ENCODE measurements at places on chromosomes 3 and 15.

DNA sequence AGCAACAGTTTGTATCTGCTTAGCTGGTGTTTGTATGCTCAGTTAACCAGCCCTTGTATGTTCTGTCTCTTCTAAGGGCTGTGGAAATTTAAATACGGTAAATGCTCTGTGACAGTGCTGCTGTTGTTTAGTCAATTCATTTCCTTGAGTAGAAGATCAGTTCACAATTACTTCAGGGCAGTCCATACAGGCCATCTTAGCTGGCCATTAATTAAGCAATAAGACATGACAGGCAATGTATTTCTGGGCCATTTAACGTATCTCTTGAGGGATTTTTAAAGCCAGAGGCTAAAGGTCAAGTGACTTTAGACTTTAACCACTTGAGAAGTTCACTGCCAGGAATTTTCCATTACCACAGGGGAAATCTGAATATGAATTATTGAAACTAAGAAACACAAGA lies 351.8 kb downstream of the ZIC1 start:
- DNase-seq = no peak

- no peak for DNase-seq
Observed at GRCh38 chr15:100224206-100225185, 117.3 kb downstream of the ADAMTS17 start.

DNA sequence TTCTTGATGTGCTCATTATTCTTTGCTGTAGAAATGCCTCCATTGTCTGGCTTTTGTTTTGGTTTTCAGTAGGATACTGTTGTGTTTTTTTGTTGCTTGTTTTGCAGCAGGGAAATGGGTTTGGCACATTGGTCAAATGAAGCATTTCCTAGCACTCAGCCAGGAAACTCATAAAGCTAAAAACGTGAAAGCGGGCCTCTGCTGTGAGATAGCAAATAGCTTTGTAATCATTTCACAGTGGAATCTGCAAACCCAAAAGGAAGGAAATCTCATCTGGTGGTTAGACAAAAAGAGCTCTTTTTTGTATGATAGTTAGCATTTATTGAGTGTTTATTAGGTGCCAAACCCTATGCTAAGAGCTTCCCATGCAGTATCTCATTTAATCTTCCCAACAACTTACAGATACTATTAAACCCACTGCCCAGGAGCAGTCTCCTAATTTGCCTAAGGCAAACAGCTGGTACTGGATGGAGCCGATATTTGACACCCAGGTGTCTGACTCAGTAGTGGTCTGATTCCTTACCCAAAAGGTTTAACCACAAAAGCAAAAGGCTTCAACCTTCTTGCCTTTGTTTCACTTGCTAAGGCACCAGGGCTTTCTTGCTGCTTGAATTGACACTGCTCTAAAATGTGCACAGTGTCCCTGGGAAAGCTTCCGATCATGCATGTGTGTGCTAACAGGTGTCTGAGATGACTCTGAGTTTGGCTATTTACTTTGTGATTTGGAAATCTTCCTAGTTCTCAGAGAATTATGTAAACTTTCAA lies 527.9 kb upstream of the MDFIC2 start:
- no peak for DNase-seq

DNA sequence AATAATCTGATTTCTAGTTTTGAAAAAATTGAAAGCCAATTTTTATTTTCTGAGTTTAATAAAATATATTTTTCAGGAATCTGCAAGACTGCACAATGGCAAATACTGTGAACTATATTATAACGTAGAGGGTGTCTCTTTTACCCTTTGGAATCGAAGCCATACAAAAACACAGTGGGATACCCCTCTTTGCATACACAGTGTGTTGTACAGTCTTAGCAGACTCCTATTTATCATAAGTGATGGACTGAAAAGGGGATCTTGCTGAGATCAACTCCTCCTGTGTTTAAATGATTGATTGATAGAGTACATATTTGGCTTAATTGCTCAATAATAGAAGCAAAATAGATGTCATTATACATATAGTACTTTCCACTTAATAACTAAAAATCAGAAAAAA lies 981.2 kb downstream of the NSUN3 start:
- DNase-seq = no peak

DNA sequence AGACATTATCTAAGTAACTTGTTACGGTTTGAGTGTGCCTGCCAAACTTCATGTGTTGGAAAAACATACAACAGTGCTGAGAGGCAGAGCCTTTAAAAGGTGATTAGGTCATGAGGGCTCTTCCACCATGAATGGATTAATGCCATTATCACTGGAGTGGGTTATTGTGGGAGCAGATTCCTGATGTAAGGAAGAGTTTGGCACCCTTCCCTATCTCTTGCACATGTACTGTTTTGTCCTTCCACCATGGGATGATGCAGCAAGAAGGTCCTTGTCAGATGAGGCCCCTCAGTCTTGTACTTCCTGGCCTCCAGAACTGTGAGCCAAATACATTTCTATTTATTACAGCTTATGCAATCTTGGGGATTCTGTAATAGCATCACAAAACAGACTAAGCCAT lies 413.9 kb downstream of the EPHA3 start:
- DNase-seq = no peak

DNA sequence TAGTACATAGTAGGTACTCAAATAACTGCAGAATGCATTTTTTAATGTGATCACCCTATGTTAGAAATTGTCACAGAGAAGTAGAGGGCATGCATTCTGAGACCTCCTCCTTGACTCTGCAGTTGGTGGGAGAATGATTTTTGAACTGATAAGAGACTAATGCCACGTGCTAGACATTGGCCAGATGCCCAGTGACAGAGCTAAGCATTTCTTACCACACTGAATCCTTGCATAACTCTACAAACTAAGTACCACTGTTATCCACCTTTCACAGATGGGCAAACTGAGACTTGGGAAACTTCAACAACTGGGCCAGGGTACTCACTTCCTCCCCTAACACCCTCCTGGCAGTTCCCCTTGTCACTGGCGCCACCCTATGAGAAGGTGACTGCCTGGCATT lies 33.5 kb upstream of the SPATA12 start:
- no peak for DNase-seq

DNA sequence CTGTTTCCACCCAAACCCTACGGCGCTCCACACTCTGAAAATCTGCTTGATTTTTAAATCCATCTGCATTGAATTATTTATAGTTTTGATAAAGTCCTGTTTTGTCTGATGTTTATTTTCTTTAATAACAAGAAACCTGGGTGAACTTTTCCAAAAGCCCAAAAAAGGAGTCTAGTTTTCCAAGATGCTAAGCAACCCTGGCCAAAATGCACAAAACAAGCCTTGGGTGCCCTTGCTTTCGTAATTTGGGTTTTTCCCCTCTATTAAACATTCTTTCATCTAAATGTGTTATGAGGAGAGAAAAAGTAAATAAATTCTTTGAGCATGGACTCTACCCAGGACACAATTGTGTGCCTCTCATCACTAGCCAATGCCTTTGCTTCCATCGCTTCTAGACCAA lies 468.9 kb downstream of the MCTP2 start:
- DNase-seq = no peak

DNA sequence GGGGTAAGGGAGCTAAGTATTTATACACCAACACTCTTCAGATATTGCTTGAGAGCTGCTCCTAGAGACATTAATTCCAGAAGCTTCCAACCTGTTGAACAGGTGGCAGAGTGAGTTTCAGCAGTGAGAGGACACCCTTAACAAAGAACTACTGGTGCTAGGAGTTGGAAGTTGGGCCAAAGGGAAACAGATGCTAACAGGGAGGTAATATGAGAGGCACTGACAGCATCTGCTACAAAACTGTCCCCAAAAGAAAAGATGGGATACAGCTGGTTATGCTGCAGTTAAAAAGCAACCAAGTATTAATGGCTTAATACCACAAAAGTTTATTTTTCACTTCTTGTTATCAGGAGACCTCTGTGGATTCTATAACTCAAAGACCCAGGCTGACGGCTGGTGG lies 104.5 kb upstream of the SATB1 start:
- no peak for DNase-seq

DNA sequence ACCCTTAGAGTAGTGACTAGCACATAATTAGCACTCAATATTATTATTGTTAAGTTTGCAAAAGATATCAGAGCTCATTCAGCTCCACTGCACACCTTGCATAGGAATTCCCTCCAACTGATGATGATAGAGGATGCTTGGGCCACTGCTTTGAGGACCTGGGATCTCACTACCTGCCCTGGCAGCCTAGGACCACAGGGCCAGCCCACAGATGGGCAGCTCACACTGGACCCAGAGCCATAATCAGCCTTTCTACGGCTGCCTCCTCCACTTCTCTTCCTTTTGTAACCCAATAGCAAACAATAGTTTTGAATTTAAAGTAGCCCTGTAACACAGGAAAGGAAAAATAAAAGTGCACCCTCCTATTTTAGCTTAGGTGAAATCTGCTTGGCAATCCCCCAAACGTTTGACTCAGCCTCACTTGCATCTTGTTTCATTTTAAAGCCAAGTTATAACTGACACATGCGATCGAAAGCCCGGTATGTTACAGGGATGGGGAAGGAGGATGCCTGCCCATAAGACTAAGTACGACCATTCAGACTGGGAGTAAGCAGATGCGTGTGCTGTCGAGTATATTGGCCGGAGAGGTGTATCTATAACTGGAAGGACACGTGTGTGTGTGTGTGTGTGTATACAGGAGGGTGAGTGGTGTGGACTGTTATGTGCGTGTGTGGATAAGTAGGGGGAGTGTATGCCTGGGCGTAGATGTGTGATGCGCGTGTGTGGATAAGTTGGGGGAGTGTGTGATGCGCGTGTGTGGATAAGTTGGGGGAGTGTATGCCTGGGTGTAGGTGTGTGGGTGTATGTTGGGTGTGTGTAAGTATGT lies 65.9 kb downstream of the CPN2 start:
- no peak for DNase-seq

GRCh38 chr3:146550743-146551510 lies 6.5 kb upstream of the PLSCR1 start:
- no peak for DNase-seq

- DNase-seq = no peak
Observed at GRCh38 chr15:27249046-27249759, 278.2 kb downstream of the GABRG3 start.

DNA sequence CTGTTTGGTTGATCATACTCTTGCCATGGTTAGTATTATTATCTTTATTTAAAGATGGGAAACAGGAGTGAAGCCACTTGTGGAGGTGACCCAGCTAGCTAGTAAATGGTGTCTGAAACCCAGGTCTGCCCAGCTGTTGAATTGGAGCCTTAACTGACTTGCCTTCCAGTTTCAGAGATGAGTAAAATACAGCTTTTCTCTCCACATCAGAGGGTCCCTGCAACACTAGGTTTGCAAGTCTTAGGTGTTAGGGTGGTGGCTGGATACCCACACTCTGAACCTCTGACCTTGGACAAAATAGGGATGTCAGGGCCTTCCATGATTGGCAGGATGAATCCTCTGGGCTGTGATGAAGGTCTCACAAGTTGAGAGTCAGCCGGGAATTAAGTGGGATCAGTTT lies 4.1 kb downstream of the FLNB start:
- DNase-seq = no peak

- no peak for DNase-seq
Observed at GRCh38 chr3:123993818-123994217, 1.9 kb upstream of the ROPN1 start.

- no peak for DNase-seq
Observed at GRCh38 chr3:295166-295565, 98.6 kb downstream of the CHL1 start.

- no peak for DNase-seq
Observed at GRCh38 chr3:8460050-8460708, 41.4 kb upstream of the LMCD1 start.

- no peak for DNase-seq
Observed at GRCh38 chr15:74752531-74752930, 3.9 kb downstream of the CYP1A2 start.

- no peak for DNase-seq
Observed at GRCh38 chr3:194667363-194667762, 4.6 kb downstream of the LSG1 start.

- no peak for DNase-seq
Observed at GRCh38 chr3:146161663-146162002, 649 bp upstream of the PLOD2 start.

DNA sequence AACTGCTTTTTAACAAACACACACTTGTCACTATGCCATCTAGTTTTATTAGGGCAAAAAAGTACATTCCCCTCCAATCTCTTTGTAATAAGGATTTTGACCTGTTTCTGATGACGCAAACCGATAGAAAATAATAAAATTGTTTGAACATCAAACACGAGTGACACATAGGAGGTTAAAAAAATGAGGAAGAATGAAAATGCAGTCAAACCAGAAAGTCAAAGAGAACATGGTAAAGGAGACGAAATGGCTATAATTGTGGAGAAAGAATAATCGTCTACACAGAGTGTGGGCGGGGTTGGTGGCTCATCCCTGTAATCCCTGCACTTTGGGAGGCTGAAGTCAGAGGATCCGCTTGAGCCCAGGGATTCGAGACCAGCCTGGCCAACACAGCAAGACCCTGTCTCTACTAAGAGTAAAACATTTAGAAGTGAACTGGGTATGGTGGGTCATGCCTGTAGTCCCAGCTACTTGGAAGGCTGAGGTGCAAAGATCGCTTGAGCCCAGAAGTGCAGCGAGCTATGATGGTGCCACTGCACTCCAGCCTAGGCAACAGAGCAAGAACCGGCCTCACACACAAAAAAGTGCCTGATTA lies 83.2 kb downstream of the MEIS2 start:
- DNase-seq = no peak

DNA sequence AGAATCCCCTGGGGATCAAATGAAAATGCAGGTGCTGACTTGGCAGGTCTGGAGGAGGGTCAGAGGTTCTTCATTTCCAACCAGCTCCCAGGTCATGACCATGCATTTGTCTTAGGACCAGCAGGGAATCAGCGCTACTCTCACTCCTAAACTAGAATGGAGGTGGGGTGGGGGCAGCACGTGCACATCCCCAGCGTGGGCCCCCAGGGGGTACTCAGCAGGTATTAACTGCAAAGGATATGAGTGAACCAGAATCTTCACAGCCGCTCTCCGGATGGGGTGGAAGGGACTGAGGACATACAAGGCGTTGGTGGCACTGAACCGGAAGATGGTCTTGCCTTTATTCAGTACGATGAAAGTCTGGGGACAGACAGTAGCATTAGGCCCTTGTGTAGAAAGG lies 19.4 kb downstream of the SCN5A start:
- no peak for DNase-seq

- DNase-seq = no peak
Observed at GRCh38 chr3:127450331-127450730, 140.2 kb downstream of the TPRA1 start.

DNA sequence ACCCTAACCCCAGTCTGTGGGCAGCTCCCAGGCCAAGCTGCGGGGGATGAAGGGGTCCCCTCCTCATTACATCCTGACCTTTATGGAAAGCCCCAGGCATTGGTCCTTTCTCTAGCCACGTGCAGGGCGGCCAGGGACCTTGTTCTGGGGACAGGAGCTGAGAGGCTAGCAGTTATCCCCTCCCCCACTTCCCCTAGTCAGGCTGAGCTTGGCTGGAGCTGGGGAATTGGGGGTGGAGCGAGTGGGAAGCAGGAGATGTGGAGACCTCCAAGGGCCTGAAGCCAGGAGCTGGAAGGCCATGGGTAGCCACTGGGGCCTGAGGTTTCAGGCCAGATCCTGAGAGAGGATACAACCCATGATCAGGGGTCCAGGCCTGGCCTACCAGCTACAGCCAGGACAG lies 45.8 kb downstream of the DNAH1 start:
- DNase-seq = no peak

Measured in activated naive CD4-positive, alpha-beta T cell (primary cell).